ENCODE measurements at places on chromosomes 1 and 21.

- no peak for DNase-seq
Observed at GRCh38 chr1:43805340-43805739, 98.0 kb downstream of the ST3GAL3 start.

DNA sequence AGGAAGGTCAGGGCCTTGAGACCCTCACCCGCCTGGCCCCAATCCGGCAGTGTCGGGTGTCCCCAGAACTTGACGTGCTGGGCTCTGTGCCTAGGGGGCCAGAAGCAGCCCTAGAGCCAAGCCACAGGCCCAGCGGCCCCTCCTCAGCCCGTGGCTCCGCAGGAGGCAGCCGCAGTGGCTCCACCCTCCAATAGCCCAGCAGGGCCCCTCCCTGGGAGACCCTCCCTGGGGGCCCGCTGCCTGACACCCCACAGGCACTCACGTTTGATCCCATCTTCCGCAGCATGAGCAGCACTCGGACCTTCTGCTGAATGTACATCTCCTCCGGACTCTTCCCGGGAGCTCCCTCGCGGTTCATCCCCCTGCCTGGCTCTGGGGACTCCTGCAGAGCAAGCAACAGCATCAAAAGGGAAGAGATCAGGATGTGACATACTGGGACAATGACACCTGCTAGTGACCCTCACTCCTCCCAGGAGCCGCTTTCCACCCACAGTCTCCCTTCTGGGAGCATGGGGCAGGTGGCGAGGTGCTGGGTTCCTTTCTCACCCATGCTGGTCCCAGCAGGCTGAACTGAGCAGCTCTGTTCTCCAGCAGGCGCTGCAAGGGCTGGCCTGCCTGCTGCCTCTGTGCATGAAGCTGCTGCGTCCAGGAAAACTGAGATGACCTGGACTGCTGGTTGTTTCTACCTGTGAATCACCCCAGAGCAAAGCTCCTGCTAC, 38.2 kb downstream of the CTNNBIP1 start:
- no peak for DNase-seq

DNA sequence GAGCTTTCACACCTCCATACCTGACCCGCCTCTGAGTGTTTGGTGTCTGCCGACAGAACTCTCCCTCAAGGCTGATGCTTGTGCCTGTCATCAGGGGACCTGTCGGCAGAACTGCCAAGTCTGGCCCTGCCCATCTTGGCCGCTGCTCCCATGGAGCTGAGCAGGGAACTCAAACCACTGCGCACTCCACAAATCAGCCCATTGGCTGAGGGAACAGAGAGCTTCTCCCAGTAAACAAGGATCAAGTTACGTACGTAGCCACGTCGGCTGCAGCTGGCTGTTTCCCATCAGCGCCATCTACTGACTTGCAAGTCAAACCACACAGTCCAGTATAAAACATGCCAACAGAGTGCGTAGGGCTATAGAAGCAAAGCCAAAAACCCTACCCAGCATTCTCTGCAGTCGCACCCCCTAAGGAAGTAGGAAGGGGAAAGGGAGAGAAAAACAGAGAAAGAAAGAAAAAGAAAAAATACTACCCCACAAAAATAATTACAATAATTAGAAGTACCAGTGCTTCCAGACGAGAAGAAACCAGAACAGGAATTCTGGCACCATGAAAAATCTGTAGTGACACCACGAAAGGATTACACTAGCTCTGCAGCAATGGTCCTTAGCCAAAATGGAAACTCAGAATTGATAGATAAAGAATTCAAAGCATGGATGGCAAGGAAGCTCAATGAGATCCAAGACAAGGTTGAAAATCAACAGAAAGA, 13.1 kb downstream of the KRTAP13-1 start:
- peak; percentile 83 for DNase-seq

GRCh38 chr1:20234788-20235535, 48.6 kb upstream of the PLA2G2C start:
- DNase-seq: no peak

DNA sequence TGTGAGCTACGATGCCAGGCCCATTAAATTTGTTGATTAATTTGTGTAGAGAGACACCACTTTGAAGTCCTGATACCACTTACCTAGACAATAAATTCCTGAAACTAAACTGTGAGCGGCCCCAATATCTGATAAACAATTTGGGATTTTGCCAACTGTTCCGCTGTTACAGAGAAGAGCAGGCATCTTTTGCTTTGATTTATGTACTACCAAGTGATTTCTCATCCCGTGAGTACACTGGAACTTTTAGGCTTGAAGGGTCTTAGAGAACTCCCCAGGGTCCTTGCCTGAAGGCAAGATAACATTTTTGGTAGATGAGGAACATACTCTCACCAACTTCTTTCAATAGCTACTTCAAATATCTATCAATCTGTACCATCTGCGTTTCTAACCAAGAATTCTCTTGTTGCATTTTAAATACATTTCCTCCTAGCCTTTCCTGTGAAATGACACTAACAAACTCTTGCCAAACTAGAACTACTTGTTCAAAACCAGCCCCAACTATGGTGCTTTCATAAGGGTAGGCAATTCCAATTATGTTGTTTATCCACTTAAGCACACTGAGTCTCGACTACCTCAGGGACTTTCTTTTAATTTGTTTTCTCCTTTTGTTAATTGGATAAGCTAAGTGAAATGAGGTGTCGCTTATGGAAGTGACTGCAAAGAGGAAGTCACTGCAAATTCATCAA, 23.2 kb upstream of the SLC30A1 start:
- no peak for DNase-seq

DNA sequence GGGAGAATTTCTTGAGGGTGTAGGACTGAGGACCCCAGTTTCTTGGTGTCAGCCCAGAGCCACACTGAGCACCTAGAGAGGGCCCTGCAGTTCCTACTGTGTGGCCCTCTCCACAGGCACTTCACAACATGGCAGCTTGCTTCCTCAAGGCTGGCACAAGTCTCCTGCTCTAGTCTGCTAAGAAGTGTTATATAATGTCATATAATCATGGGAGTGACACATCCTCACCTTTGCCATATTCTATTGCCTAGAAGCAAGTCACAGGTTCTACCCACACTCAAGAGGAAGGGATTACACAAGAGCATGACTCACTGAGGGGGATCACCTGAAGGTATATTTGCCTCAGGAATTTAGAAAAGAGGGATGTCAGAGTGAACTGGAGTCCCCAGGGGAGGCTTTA, 5.5 kb upstream of the SNX27 start:
- DNase-seq: no peak

GRCh38 chr1:183360473-183360872, 57.7 kb downstream of the NMNAT2 start:
- no peak for DNase-seq

DNA sequence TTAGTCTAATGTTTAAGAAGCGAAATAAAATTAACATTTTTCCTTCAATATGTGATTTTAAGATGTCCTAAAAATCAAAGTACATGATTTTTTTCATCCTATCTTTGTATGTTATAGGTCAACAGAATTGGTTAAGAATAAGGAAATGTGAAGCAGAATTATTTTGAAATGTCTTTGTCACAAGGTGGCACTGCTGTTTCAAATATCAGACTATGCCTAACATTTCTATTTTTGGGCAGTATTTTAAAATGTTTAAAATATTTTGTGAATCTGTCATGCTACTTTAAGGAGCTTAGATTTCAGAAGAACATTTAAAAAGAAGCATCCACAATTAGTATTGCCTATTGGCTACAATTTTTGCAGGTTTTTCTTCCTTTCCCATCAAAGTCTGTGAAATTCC, 38.7 kb downstream of the AMY1C start:
- DNase-seq: peak; percentile 72

DNA sequence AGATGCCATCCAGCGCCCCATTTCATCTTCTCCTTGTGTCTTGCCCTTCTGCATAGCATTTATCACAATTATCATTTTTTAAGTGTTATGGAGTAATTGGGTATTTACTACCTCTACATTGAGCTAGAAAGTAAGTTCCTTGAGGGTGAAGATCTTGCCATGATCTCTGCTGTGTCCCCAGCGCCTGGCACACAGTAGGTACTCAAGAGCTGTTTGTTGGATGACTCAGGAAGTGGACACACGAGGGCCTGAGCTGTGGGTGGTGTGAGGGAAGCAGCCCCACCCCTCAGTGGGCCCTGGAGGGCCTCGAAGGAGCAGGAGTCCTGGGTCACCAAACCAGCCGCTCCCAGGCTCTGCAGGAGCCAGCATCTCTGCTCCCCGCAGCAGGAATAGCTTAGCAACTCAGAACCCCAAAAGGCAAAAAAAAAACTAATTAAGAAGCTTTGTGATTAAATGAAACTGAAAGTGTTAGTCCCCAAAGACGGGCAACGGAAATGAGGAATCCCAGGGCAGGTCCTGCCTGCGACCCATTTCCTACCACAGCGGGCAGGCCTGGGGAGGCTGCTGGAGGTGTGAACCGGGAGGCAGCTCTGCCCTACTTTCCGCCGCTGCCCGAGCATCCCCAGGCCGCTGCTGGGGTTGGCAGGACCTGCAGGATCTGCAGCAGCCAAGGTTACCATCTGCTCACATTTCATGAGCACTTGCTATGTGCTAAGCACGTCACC, 87.7 kb downstream of the LACTBL1 start:
- DNase-seq: no peak

DNA sequence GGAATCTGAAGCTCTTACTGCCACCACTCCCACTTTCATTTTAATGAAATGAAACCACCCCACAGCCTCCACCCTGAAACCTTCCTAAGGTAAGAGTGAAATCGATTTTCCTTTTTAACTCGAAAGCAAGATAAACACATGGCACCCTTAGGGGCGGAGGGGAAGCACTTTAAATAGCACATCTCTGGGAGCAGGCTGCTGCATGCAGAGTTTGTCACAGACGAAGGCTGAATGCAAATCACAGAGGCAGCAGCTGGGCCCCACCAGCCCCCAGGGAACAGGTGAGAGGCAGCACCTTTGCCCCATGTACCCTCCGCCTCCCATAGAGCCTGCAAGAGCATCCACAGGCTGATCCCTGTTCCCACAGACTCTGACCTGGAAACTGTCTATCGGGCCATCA, 60.0 kb upstream of the GRIK3 start:
- no peak for DNase-seq

DNA sequence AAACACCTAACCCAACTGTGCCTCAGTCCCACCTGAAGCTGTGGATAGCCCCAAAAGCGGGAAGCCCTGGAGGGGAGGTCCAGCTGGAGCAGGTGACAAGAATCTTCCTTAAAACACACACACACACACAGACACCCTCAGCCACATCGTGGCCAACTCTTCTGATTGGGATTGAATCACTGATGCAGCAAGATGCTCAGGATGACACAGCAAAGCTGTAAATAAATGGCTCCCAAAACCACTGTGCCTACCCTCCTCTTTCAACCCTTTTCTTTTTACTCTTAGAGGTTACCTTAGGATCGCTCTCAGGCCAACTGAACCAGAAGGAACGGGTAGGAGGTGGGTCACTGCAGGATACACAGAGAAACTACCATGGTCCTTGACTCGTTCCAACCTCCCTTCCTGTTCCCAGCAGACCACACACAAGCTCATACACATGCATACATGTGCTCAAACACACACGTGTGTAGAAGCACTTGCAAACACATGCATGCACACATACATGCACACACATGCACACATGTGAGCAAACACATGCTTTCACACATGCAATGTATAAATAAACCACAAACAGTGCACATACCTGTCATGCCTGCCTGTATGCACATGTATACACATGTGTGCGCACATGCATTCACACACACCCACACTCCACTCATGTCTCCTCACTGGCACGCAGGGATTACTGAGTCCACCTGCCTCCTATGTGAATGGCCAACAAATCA, 14.4 kb downstream of the CAPN9 start:
- DNase-seq: no peak

GRCh38 chr21:39705849-39706248, 39.1 kb upstream of the IGSF5 start:
- DNase-seq: no peak

- DNase-seq: peak; percentile 58
Observed at GRCh38 chr1:202959276-202959620, 1.1 kb upstream of the ADIPOR1 start.

DNA sequence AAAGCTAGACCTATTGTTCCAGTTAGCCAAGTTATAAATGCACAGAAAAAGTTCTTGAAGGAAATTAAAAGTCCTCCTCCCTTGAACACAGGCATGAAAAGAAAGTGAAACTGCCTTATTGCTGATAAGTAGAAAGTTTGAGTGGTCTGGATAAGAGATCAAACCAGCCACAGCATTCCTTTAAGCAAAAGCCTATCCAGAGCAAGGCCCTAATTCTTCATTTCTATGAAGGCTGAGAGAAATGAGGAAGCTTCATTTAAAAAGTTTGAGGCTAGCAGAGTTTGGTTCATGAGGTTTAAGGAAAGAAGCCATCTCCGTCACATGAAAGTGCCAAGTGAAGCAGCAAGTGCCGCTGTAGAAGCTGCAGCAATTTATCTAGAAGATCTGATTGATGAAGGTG, 2.7 kb upstream of the SSX2IP start:
- peak; percentile 96 for DNase-seq

GRCh38 chr21:34669149-34669879, 520 bp downstream of the CLIC6 start:
- no peak for DNase-seq

GRCh38 chr1:53316766-53317581, 10.9 kb downstream of the LRP8 start:
- no peak for DNase-seq

- no peak for DNase-seq
Observed at GRCh38 chr1:86194491-86195034, 38.0 kb upstream of the COL24A1 start.

- DNase-seq: no peak
Observed at GRCh38 chr1:240174734-240175133, 83.1 kb downstream of the FMN2 start.

DNA sequence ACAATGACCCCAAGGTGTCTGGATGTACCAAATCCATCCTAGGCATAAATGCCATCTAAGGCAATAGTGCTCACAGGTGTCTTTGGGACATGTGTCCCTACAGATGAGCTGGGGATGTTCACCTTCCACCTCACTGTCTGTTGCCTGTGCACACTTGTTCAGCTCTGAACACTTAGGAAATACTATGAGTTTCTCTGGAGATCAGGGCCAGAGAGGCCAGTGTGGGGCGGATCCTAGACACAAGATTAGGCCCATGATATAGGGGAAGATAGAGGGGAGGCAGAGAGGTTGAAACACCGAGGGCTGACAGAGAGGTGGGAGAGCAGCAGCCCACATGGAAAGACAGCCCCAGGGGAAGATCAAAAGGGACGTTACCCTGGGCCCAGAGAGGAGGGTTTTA, 25.6 kb downstream of the C1orf116 start:
- DNase-seq: no peak

GRCh38 chr1:54804471-54805132, 3.5 kb upstream of the TTC22 start:
- DNase-seq: no peak

GRCh38 chr1:178057912-178058534, 35.9 kb upstream of the RASAL2 start:
- DNase-seq: no peak
